ENCODE measurements at places on chromosomes 3 and 15.

DNA sequence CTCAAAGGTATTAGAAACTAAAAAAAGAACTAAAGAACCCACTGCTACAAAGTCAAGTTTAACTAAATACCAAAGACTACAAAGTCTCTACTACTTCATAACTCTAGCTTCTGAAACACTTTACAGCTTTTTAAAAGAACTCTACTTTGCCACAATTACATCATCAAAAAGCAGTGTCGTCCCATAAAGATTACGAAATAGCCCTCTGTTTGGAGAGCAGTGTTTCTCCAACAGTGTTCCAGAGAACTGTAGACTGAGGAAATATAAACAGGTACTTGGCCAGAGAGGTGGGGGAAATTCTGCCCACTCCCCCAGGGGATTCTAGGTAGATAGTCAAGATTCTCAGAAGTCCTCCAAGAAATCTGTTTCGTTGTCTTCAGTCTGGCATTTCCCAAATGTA is 225.6 kb downstream of the PDZRN3 start:
- DNase-seq: peak; percentile 38

DNA sequence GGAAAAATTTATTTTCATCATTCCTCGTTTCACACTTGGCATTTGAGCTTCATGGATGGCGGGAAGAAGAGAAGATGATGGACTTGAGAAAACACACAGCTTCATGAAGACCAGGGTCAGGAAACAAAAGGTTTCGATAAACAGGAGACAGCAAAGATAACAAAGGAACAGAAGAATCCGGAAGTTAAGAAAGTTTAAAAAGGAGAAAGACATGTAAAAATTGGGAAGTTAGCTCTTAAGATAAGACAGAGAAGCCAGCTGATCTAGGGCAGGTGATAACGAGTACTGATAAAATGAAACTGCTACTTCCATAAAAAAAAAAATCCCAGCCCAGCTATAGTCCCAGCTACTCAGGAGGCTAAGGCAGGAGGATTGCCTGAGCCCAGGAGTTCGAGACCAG is 23.9 kb downstream of the IL5RA start:
- no peak for DNase-seq

- peak; percentile 82 for DNase-seq
These were observed 46.4 kb upstream of the MBNL1 start for GRCh38 chr3:152222327-152222726.

GRCh38 chr15:92014281-92015030 is 160.9 kb downstream of the SLCO3A1 start:
- DNase-seq: no peak

GRCh38 chr3:72625602-72626337 is 222.5 kb downstream of the SHQ1 start:
- peak; percentile 66 for DNase-seq

GRCh38 chr3:22659651-22660475 is 543.3 kb upstream of the UBE2E2 start:
- DNase-seq: no peak

DNA sequence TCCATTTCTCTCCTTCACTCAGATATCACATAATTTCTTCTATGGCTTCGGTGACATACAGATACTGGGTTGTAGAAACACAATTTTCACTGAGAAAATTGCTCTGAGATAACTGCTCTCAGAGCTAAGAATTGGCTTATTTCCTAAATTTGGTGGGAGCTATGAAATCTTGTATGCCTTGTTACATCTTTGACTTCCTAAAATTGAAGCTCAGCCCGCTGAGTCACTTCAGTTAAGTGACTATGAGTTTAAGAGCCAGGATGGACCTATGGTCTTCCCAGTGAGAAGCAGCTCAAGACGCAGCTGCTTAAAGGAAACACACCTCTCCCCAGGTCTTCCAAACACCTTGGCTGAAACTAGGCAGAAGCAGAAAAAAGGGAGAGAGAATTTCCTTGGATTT is 56.4 kb downstream of the EFHB start:
- DNase-seq: no peak

GRCh38 chr3:41836360-41837134 is 125.4 kb downstream of the ULK4 start:
- DNase-seq: no peak

- peak; percentile 31 for DNase-seq
These were observed 201.1 kb upstream of the ARRDC4 start for GRCh38 chr15:97759363-97759762.

- DNase-seq: no peak
These were observed 22.7 kb downstream of the ABI3BP start for GRCh38 chr3:100970477-100970990.

DNA sequence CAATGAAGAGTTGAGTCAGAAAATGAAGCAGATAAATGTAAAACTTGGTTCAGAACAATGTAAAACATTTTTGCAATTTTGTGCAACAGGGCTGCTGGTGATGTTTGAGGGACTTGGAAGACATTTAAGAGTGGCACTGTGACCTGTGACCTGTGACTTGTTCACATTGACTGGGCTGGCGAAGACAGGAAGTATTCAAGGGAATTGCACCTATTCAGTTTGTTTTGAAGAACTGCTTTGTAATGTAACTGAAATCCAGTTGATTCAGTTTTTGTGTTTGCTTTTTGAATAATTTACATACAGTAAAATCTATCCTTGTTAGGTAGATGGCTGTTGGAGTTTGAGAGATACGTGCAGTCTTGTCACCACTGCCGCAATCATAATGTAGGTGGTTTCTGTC is 35.4 kb downstream of the MCTP2 start:
- DNase-seq: no peak

- DNase-seq: no peak
These were observed 28.4 kb downstream of the PDE8A start for GRCh38 chr15:85010071-85010385.

- no peak for DNase-seq
These were observed 444.7 kb downstream of the ERC2 start for GRCh38 chr3:56023546-56023945.

- no peak for DNase-seq
These were observed 65.1 kb upstream of the KLF13 start for GRCh38 chr15:31261266-31262142.

- DNase-seq: no peak
These were observed 24.3 kb upstream of the GCNT3 start for GRCh38 chr15:59587085-59587826.

DNA sequence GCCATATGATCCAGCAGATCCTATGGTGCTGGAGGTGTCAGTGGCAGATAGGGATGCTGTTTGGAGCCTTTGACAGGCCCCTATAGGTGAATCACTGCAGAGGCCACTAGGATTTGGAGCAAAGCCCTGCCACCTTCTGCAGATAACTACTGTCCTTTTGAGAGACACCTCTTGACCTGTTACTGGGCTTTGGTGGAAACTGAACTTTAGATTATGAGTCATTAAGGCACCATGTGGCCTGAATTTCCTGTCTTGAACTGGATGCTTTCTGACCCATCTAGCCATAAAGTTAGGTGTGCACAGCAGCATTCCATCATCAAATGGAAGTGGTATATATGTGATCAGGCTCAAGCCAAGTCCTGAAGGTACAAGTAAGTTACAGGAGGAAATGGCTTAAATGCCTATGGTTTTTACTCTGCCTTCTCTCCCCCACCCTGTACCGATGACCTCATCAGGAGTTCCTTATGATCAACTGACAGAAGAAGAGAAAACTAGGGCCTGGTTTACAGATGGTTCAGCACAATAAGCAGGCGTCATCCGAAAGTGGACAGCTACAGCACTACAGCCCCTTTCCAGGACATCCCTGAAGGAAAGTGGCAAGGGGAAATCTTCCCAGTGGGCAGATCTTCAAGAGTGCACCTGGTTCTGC is 565.6 kb upstream of the AGTR1 start:
- no peak for DNase-seq

DNA sequence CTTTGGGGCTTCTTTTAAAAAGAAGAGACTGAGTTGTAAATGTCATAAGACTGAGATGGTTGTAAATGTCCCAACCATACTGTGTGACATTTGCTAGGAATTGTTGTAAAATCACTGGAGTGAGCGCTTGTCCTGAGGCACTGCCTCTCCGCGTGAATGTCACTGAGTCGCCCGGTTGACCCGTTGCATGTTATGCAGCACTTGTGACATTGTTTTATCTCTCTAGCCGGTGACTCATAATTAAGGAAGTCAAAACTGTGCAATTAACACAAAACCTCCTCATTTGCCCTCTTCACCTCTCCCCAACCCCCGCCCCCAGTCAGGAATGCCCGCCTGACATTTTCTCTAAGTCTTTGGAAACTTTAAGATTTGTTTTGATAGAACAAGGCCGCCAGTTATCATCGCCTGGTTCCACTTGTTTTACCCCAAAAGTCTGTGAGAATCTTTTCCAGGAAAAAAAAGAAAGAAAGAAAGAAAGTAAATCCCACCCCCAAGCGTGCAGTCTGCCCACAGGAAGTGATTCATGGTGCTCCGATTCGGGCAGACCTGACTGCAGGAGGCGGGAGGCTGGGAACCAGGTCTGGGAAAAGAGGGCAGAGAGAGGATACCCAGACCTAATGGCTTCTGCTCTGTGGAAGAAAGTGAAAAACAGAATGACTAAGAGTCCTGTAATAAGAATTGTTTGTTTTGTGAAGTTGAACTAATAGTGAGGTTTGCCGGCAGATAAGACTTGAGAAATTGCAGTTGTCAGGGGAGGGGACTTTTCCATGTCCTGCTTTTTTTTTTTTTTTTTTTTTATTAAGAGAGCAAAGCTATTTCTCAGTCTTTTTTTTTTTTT is 84.8 kb downstream of the SMAD3 start:
- DNase-seq: peak; percentile 98

- peak; percentile 15 for DNase-seq
These were observed 1.9 kb downstream of the TNIK start for GRCh38 chr3:171458071-171458863.

- DNase-seq: no peak
These were observed 3.1 kb downstream of the AAGAB start for GRCh38 chr15:67251318-67251717.

GRCh38 chr3:131988209-131988608 is 46.6 kb downstream of the CPNE4 start:
- DNase-seq: no peak

- no peak for DNase-seq
These were observed 47.7 kb upstream of the DUT start for GRCh38 chr15:48283396-48284145.

DNA sequence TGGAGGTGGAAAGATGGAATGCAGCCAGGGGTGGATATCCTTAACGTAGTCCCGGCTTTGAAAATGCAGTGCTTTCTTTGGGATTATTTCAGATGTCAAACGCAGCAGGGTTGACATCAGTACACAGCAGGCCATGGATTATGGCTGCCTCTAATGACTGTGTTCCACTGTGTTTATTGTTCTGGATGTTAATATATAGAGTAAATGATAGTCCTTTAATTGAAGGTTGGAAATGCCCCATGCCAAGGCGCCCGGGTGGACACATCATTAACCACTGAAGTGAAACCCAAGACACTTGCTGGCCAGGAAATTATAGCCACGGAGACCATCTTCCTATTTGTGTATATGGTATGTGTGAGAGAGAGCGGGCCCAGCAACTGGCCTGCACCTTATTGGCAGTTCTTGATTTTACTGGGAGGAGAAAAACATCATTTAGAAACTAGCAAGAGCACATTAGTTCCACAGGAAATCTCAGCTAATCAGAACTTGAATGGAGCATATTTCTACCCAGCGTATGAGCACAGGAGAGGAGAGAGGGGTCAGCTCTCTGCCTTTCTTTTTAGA is 254.9 kb upstream of the RASGRP1 start:
- DNase-seq: no peak

DNA sequence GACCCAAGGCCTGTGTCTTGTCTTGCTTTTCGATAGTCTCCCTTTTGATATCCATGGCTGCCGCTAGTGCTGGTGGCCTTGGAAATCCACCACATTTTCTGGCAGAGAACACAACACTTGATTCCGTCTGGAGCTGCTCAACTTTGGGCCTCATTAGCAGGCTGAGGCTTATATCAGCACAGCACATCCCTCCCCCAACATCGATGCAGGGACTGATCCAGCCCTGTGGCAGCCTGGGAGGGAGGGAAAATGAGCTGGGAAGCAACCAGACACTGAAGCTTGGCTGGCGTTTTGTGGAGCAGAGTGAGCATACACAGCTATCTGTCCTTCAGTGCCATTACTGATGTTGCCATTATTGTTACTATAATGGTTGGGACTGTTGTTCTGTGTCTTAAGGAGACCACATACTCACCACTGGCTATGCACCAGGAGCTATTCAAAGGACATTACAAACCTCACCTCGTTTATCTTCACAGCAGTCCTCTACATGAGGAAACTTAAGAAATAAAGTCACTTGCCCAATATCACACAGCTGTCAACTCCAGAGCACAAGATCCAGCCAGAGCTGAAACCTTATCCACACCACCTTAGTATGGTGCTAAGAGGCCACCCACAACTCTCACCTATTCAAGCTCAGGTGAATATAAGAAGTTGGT is 102.9 kb downstream of the SUCLG2 start:
- DNase-seq: no peak

GRCh38 chr3:24773798-24774197 is 279.1 kb upstream of the THRB start:
- DNase-seq: peak; percentile 68

- peak; percentile 97 for DNase-seq
These were observed 11.3 kb downstream of the NRROS start for GRCh38 chr3:196650740-196651311.

DNA sequence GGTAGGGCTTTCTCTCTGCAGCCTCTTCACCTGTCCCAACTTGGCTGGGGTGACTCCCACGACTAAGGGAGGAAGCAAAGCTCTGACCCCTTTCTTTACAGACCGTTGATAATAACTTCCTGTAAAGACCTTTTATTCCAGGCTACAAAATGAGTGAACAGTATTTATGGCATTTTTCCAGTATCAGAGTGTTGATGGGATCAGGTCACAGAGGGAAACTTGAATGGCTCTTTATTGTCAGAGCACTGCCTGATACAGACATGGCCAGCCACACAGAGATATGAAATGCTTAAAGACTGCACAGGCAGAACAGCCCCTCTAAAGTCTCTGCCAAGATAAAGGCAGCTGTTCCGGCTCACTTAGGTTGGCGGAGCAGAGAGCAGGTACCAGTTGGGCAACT is 1033.9 kb upstream of the NR2F2 start:
- no peak for DNase-seq

DNA sequence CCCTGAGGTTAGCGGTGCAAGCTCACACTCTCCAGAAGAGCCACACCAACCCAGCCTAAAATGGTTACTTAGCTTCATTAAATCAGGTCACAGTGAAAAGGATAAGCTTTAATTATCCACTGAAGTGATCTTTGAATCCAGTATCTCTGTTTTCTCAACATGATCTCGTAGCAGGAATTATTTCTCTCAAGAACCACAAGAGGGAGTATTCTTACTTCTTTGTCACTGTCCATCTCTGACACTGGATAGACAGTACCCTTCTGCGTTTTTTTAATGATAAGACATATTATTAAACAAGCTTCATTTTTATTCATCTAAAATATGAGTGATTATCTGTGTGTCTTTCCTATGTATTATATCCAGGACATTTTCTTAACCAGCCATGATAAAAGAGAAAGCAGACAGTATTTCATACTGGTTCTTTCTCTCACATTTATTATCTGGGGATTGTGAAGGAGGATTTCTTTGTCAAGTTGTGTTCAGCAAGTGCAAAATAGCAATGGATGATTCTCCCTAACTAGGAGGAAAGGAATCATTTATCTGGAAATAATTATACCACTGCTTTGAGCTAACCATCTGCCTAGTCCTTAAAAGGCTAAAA is 105.4 kb upstream of the CCDC54 start:
- peak; percentile 68 for DNase-seq

Data from cardiac fibroblast (primary cell).